ENCODE measurements at places on chromosomes 16 and 17. TPM values are rescaled to one million over a fixed set of nuclear protein-coding genes. Genes with fewer than 3 reads are reported as not detected.

DNA sequence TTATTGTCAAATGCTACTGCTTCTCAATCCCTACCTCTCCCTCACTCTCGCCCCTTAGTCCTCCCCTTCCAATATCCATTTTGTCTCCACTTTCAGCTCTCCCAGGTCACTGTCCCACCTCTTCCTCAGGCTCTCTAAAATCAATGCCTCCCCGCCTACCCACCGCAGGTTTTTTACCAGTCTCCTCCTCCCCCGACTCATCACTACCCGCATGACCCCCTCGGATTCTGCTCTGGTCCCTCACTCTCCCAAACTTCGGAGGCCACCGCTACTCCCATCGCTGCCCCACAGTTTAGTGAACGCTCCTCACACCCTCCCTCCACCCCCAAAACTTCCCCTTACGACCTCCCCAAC is 513 bp downstream of the CRLF3 start:
- no peaks in the 10 kb centered on the region for H3K27me3 ChIP-seq
- H3K4me3 ChIP-seq: peak overlapping the region; percentile 97
- H3K27ac ChIP-seq: peak overlapping the region; percentile 78
- H3K36me3 ChIP-seq: no peaks in the 10 kb centered on the region
- peaks cover 49% of the 10 kb centered on the region for H3K4me1 ChIP-seq

GRCh38 chr17:16820979-16821543 is 131.0 kb downstream of the CCDC144A start:
- H3K27me3 ChIP-seq: no peaks in the 10 kb centered on the region
- H3K27ac ChIP-seq: no peak overlapping the region
- H3K4me3 ChIP-seq: no peak overlapping the region

- no peaks in the 10 kb centered on the region for H3K36me3 ChIP-seq
- no peak for DNase-seq
- H3K4me3 ChIP-seq: no peak overlapping the region
These were observed 6.4 kb upstream of the FOXJ1 start for GRCh38 chr17:76147211-76148014.

GRCh38 chr16:84398701-84399100 is 30.4 kb downstream of the ATP2C2 start:
- no peak overlapping the region for H3K27ac ChIP-seq
- no peaks in the 10 kb centered on the region for H3K27me3 ChIP-seq
- no peaks in the 10 kb centered on the region for H3K36me3 ChIP-seq
- no peak for DNase-seq
- no peaks in the 10 kb centered on the region for H3K4me1 ChIP-seq
- H3K4me3 ChIP-seq: no peak overlapping the region

- H3K4me1 ChIP-seq: no peaks in the 10 kb centered on the region
- H3K4me3 ChIP-seq: no peak overlapping the region
- H3K27ac ChIP-seq: no peak overlapping the region
- DNase-seq: no peak
These were observed 33.4 kb downstream of the TMEM92 start for GRCh38 chr17:50307654-50308053.

GRCh38 chr17:3639981-3640596 is 3.5 kb downstream of the CTNS start:
- no peak for DNase-seq
- no peak overlapping the region for H3K4me3 ChIP-seq
- H3K27ac ChIP-seq: no peak overlapping the region
- H3K36me3 ChIP-seq: peaks cover 4% of the 10 kb centered on the region

DNA sequence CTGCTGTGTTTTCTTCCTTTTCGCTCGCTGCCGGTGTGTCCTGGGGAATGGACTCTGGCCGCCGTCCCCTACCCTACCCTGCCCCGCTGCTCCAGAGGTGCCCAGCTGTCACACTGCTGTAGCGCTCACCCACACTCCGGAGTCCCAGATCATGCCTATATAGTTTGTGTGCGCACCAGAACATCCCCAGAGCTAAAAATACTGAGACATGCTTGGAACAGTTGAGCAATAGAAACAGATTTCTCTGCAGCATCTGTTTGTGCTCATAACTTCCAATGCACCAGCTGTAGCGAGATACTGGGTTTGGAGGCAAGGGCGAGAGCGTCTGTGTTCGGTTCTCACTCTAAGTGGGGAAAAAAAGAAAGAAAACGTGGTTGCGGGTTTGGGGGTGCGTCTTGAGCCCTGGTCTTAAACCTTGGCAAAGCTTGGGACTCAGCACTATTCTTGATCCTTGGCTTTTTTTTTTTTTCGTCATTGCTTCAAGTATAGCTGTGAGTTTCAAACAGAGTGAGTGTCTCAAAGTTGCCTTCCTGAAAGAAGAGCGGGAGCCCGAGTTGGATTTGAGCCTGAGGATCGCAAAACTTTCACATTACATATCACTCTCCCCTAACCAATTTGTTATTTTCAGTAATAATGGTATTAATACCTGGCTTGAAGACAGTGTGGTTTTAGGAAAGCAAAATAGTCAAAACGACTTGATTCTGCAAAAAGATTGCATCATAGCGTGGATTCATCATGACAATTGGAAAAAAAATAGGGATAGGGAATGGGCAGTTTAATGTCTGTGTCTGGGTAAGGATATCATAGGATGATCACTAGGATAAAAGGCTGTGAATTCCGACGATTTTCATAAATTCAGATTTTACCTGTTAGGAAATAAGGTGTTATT is 621 bp downstream of the KCNJ2 start:
- H3K27me3 ChIP-seq: peaks cover 25% of the 10 kb centered on the region
- H3K4me1 ChIP-seq: no peaks in the 10 kb centered on the region
- H3K36me3 ChIP-seq: no peaks in the 10 kb centered on the region
- peak; percentile 0 for DNase-seq
- H3K4me3 ChIP-seq: no peak overlapping the region

DNA sequence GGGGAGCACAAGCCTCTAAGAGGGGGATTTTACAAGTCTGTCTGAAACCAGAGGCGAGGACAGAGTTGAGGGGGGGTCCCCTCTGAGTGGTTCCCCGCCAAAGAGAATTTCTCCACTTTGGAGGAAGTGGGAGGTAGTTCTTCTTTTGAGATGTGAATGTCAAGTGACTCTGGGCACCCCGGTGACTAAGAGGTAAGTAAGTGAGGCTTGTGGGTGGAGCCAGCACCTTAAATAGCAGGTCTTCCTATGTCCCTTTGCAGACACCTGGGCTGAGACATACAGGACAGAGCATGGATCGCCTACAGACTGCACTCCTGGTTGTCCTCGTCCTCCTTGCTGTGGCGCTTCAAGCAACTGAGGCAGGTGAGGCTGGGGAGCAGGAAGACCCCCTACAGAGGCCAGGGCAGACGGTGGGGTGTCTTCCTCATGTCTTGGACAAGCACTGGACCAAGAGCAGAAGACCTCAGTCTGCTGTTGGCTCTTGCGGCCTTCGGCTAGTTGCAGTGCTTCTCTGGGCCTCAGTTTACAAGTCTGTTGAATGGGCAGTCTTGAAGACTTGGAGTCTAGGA is at the start of gene CCL22:
TSS of gene CCL22 (plus strand) at position 257 of the 569 bp plus-strand sequence. CDS start at position 291, 34 bp downstream.
- no peaks in the 10 kb centered on the region for H3K36me3 ChIP-seq
- no peaks in the 10 kb centered on the region for H3K27me3 ChIP-seq
- no peaks in the 10 kb centered on the region for H3K4me1 ChIP-seq
- no peak for DNase-seq

- no peaks in the 10 kb centered on the region for H3K36me3 ChIP-seq
- H3K4me3 ChIP-seq: no peak overlapping the region
- H3K27ac ChIP-seq: no peak overlapping the region
- DNase-seq: no peak
- no peaks in the 10 kb centered on the region for H3K4me1 ChIP-seq
- no peaks in the 10 kb centered on the region for H3K27me3 ChIP-seq
These were observed 404.2 kb upstream of the PMFBP1 start for GRCh38 chr16:72576189-72576588.

- no peaks in the 10 kb centered on the region for H3K27me3 ChIP-seq
- peaks cover 5% of the 10 kb centered on the region for H3K36me3 ChIP-seq
- H3K27ac ChIP-seq: no peak overlapping the region
- peaks cover 14% of the 10 kb centered on the region for H3K4me1 ChIP-seq
- no peak for DNase-seq
These were observed 75.9 kb downstream of the NLK start for GRCh38 chr17:28118362-28118761.

- H3K27ac ChIP-seq: no peak overlapping the region
- no peaks in the 10 kb centered on the region for H3K27me3 ChIP-seq
- H3K36me3 ChIP-seq: no peaks in the 10 kb centered on the region
- no peak overlapping the region for H3K4me3 ChIP-seq
These were observed 23.1 kb upstream of the DNAH17 start for GRCh38 chr17:78600181-78600721.

DNA sequence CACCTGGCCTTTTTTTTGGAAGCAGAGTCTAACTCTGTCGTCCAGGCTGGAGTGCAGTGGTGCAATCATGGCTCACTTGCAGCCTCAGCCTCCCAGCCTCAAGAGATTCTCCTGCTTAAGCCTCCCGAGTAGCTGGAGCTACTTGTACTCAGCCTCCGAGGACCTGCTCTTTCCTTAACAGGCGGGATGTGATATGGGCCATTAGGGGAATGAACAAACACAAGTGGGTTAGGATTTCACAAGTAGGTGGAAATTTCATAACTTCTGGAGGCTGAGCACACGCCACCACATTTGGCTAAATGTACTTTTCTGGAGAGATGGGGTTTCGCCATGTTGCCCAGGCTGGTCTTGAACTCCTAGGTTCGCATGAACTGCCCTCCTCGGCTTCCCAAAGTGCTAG is 4.1 kb downstream of the PAM16 start:
- H3K36me3 ChIP-seq: no peaks in the 10 kb centered on the region
- H3K27me3 ChIP-seq: no peaks in the 10 kb centered on the region
- H3K27ac ChIP-seq: no peak overlapping the region
- H3K4me1 ChIP-seq: peaks cover 25% of the 10 kb centered on the region
- DNase-seq: no peak
- no peak overlapping the region for H3K4me3 ChIP-seq

GRCh38 chr16:85170590-85171003 is 58.3 kb upstream of the CIBAR2 start:
- H3K27me3 ChIP-seq: no peaks in the 10 kb centered on the region
- H3K36me3 ChIP-seq: no peaks in the 10 kb centered on the region
- DNase-seq: no peak

- H3K27ac ChIP-seq: no peak overlapping the region
- no peaks in the 10 kb centered on the region for H3K4me1 ChIP-seq
- H3K36me3 ChIP-seq: no peaks in the 10 kb centered on the region
- DNase-seq: peak; percentile 26
- H3K27me3 ChIP-seq: no peaks in the 10 kb centered on the region
These were observed 14.7 kb downstream of the CDH13 start for GRCh38 chr16:82641336-82641984.

- no peaks in the 10 kb centered on the region for H3K27me3 ChIP-seq
- no peak overlapping the region for H3K4me3 ChIP-seq
- peaks cover 5% of the 10 kb centered on the region for H3K36me3 ChIP-seq
- no peak overlapping the region for H3K27ac ChIP-seq
- no peak for DNase-seq
These were observed 24.6 kb downstream of the CACNG1 start for GRCh38 chr17:67068999-67069398.

- peaks cover 1% of the 10 kb centered on the region for H3K27me3 ChIP-seq
- H3K4me3 ChIP-seq: no peak overlapping the region
- H3K36me3 ChIP-seq: no peaks in the 10 kb centered on the region
- DNase-seq: no peak
- no peak overlapping the region for H3K27ac ChIP-seq
- H3K4me1 ChIP-seq: no peaks in the 10 kb centered on the region
These were observed 8.7 kb upstream of the EMP2 start for GRCh38 chr16:10589109-10589508.

DNA sequence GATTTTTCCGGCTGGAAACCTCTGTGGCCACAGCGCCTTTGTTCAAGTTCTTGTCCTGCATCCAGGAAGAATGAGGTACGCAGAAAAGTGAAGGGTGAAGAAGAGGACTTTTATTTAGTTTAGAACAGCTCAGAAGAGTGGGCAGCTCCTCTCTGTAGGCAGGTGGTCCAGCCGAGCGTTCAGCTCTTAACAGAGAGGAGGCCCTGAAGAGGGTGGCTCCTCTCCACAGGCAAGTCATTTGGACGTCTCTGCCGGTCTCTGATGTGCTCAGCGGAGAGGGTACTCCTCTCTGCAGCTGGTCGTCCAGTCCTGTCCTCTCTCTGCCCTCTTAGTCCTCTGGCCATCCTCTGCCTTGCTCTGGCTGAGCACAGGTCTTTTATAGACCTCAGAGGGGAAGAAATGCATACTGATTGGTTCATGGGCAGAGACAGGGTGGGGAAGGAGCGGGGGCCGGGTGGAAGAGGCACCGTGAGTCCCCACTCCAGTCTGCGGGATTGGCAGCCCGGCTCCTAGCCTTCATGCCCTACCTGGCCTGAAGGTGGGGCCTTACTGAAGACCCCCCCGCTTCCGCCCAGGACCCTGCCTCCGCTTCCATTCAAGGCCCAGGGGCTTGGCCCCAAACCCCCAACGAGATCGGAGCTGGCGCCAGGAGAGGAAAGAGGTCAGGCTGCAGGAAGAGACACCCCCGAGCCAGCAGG is 70.0 kb upstream of the NKD1 start:
- no peak overlapping the region for H3K4me3 ChIP-seq

- H3K27me3 ChIP-seq: no peaks in the 10 kb centered on the region
- no peak for DNase-seq
- no peak overlapping the region for H3K4me3 ChIP-seq
- H3K27ac ChIP-seq: no peak overlapping the region
- no peaks in the 10 kb centered on the region for H3K4me1 ChIP-seq
These were observed 308.1 kb upstream of the MYOCD start for GRCh38 chr17:12357600-12357999.

GRCh38 chr16:80387318-80387921 is 153.4 kb upstream of the DYNLRB2 start:
- H3K27ac ChIP-seq: no peak overlapping the region
- H3K36me3 ChIP-seq: no peaks in the 10 kb centered on the region
- no peak overlapping the region for H3K4me3 ChIP-seq
- H3K4me1 ChIP-seq: no peaks in the 10 kb centered on the region
- peaks cover 3% of the 10 kb centered on the region for H3K27me3 ChIP-seq
- DNase-seq: no peak

- no peak overlapping the region for H3K27ac ChIP-seq
- no peaks in the 10 kb centered on the region for H3K27me3 ChIP-seq
- no peak overlapping the region for H3K4me3 ChIP-seq
- DNase-seq: no peak
- no peaks in the 10 kb centered on the region for H3K36me3 ChIP-seq
These were observed 8.2 kb upstream of the PHF12 start for GRCh38 chr17:28959471-28959871.

DNA sequence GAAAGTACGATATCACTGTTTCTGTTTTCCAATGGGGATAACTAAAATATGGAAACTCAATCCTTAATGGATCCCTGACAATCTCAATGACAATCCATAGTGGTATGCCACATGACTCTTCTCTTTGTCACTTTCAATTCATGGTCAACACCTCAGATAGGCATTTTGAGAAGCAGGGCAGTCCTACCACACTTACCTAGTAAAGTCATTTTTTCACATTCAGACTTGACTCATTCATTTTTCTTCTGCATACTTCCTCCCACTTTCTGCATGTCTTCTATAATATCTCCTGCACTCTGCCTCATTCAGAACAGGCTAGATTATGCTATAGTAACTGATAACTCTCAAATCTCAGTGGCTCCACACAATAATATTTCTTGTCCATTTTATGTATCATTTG is 117.5 kb downstream of the FTO start:
- H3K4me1 ChIP-seq: peaks cover 10% of the 10 kb centered on the region
- DNase-seq: no peak
- H3K27me3 ChIP-seq: no peaks in the 10 kb centered on the region
- no peak overlapping the region for H3K27ac ChIP-seq
- no peak overlapping the region for H3K4me3 ChIP-seq

Gene DOC2A
- not detected for polyA plus RNA-seq

Gene SEPTIN1
- 157 TPM for polyA plus RNA-seq

Gene FHOD1
- 1.9 TPM for polyA plus RNA-seq

Gene HOXB9
- polyA plus RNA-seq: not detected

Gene NUBP1
- polyA plus RNA-seq: 37.3 TPM

Gene CD300LB
- polyA plus RNA-seq: not detected

Gene KLHL10
- polyA plus RNA-seq: 0.19 TPM

Gene TRIM37
- polyA plus RNA-seq: 11.4 TPM

Gene NTN3
- polyA plus RNA-seq: not detected

Gene BHLHA9
- polyA plus RNA-seq: not detected
